Stimulated activated CD4-positive, alpha-beta T cell treated with anti-CD3 and anti-CD28 coated beads, Interleukin-4, amount 100 ng/mL, for 1 hour (primary cell): ENCODE measurements at places on chromosomes 5 and 9.
A peak's percentile ranks its signal among the peaks of the same experiment; 100 is the strongest.

DNA sequence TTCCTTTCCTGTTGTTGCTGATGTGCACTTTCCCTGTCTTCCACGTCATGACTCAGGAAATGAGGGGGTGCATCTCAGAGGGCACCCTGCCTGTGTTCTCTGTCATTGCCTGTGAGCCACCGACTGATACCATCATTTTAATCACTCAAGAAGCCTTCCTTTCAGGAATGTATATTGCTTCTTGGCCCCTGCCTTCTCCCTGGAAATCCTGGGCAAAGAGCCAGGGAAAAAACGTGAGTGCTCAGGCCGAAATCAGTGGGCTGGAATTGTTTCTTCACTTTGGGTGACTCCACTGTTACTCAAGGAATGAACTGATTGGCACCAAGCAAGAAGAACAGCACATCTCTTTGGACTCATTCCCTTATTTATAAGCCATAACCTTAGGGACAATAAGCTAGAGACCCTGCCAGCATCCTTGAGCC lies 126.1 kb downstream of the SNX18 start:
- no peak for DNase-seq

DNA sequence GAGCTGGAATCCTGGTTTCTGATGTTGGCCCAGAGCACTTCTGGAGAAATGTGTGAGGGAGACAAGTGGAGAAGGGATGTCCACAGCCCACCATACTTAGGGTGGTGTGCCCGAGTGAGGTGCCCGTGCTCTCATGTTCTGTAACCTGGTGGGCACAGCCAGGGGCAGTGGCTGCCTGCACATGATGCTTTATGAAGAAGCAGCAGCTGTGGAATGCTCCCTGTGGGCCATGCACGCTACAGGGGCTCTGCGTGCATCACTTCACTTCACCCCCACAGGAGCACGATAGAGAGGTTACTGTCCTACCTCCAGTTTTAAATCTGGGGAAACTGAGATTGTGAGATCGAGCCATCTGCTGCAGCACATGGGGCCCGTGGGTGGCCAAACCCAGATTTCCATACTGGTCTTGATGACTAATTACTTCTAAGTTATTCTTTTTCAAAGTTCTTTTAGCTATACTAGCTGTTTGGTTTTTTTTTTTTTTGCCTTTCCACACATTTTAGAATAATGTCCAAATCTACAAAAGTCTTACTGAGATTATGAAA lies 441.6 kb downstream of the GADD45G start:
- peak; percentile 10 for DNase-seq

DNA sequence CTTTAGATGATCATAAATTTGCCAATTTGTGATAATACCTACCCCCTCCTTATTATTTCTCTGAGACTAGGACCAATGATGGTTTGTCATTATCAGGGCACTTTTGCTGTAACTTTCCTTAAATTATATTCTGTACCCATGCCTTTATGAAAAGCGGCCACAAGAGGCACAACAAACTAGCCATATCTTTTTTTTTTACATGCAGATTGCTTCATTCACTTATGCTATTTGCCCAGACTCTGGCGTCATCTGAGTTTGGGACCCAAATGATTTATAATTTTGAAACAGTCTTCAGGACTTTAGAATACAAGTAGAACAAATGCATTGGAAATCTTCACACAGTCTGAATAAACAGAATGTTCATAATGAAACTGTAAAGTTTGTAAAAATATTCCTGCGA lies 408.1 kb downstream of the MAT2B start:
- DNase-seq = no peak

DNA sequence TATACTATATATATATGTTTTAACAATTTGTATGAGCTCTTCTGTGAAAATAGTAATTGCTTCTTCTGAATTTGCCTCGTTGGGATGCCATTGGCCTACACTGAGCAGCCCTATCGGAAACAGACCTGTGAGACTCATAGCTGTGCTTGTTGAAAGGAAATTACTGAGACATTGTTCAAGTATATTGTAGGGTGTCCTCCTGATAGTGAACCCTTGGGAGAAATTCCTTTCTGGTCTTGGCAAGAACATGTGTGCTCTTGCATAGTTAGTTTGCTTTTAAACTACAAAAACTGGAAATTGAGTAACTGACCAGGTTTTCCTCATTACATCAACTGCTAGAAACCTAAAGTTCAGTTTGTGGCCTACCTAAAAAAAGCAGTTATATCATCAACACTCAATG lies 160.9 kb downstream of the LURAP1L start:
- DNase-seq = no peak

DNA sequence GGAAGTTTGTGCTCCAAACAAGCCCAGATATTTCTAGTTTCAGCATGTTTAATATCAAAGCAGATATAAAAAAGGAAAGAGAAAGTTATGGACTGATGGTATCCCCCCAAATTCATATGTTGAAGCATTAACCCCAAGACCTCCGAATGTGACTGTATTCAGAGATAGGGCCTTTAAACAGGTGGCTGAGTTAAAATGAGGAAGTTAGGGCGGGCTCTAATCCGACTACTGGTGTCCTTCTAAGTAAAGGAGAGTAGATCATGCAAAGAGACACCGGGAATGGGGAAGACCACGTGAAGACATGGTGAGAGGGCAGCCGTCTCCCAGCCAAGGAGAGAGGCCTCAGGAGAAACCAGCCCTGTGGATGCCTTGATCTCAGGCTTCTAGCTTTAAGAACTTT lies 324.1 kb upstream of the KIF2A start:
- DNase-seq = no peak

GRCh38 chr9:89484475-89485404 lies 13.2 kb downstream of the SEMA4D start:
- no peak for DNase-seq

GRCh38 chr9:94717761-94718160 lies 8.7 kb upstream of the AOPEP start:
- no peak for DNase-seq

DNA sequence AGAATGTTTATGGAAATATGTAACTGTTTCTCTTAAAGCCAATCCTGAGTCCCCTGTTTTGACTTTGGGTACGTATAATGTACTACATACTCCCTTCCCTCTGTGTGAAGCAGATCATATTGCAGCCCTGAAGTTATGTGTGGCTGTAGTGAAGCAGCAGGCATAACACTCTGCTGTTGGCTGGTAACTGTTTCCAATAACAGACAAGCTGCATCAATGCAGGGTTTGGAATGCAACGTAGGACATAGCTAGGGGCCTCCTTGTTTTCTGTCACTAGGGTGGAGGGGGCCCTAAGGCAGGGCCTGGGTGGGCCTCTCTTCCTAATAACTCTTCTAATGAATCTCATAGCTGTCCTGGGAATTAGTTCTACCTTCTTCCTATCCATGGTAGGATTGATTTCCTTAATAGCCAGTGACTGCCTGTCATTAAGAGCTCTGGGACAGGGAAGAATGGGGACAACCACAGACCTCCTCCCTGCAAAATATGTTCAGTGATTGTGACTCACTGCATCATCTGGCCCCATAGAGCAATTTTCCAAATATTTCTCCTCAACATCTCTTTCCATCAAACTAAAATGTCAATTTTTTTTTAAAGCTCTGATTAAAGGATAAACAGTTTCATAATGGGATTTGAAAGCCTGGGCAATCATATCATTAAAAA lies 129.6 kb upstream of the HMHB1 start:
- DNase-seq = no peak

DNA sequence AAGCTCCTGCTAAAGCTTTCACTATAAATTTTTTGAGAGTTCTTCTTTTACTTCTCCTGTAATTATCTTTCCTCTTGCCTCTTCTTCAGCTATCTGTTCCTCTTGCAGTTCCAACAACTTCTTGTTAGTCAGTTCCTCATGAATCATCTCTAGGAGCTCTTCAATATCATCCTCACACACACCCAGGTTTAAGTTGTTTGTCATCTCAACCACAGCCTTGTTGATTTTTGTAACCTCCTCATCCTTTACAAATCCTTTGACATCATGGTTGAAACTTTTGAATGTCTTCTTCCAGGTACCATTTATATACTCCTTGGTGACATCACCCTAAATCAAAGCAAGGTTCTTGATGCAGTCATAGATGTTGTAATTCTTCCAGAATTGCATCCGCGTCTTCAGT lies 106.3 kb upstream of the MAMDC2 start:
- no peak for DNase-seq

DNA sequence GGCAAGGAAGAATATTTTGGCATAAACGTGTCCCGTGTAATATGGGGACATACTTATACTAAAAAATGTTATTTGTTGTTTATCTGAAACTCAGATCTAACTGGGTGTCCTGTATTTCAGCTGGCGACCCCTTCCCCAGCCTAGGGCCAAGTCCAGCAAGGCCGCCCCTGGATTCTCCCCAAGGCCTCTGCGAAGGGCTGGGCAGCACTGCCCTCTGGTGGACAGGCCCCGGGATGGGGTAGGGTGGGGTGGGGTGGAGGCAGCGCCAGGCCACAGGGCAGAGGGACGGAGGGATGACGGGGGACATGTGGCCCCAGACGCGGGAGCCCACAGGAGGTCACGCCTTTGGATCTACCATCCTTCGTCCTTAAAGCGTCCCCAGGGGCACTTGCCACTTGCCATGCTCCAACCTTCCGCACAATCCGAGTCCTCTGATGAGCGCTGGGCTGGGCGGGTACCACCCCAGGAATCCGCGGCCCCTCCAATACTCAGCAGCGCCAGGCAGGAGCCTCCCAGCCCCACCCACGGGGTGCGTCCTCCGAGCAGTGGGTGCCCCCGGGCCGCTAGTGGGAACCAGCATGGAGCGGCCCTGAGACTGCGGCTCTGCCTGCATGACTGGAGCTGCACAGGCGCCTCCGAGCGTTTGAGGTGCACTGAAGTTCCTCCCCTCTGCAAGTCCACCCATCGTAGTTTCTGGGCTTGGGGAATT lies 7.1 kb upstream of the AGPAT2 start:
- peak; percentile 30 for DNase-seq

GRCh38 chr5:86644843-86645242 lies 27.1 kb downstream of the COX7C start:
- DNase-seq = no peak

- peak; percentile 31 for DNase-seq
Measured at GRCh38 chr5:175542232-175542965, 64.0 kb downstream of the SFXN1 start.

GRCh38 chr9:121676926-121677325 lies 25.5 kb downstream of the DAB2IP start:
- no peak for DNase-seq

DNA sequence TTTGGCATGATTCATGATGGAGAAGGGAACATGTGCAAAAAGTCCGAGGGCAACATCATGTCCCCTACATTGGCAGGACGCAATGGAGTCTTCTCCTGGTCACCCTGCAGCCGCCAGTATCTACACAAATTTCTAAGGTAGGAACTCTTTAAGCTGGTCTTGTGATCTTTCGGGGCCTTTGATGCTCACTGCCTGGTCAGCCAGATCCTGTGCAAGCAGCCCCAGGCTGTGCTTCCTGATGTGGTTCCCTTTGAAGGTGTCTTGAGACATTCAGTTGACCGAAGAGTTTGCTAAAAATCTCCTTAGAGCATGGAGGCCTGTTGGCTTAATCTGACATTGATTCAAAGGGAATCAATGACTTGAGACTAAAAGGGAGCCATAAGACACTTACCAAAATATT lies 60.0 kb downstream of the ADAMTS16 start:
- no peak for DNase-seq

DNA sequence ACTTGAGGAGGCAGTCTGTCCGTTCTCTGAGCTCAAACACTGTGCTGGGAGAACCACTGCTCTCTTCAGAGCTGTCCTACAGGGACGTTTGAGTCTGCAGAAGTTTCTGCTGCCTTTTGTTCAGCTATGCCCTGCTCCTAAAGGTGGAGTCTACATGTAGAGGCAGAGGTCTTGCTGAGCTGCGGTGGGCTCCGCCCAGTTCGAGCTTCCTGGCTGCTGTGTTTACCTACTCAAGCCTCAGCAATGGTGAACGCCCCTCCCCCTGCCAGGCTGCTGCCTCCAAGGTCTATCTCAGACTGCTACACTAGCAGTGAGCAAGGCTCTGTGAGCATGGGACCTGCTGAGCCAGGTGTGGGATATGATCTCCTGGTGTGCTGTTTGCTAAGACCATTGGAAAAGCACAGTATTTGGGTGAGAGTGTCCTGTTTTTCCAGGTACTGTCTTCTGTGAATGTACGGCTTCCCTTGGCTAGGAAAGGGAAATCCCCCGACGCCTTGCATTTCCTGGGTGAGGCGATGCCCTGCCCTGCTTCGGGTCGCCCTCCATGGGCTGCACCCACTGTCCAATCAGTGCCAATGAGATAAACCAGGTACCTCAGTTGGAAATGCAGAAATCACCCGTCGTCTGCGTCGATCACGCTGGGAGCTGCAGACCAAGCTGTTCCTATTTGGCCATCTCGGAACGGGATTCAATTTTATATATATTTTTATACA lies 58.5 kb downstream of the CNTRL start:
- peak; percentile 59 for DNase-seq

GRCh38 chr9:78122631-78123030 lies 91.0 kb upstream of the GNAQ start:
- no peak for DNase-seq

- DNase-seq = no peak
Measured at GRCh38 chr9:87714819-87715218, 11.1 kb upstream of the CTSL start.

GRCh38 chr9:76013809-76014208 lies 123.3 kb downstream of the PCSK5 start:
- DNase-seq = no peak

GRCh38 chr9:132663117-132663516 lies 6.7 kb downstream of the DDX31 start:
- DNase-seq = no peak

DNA sequence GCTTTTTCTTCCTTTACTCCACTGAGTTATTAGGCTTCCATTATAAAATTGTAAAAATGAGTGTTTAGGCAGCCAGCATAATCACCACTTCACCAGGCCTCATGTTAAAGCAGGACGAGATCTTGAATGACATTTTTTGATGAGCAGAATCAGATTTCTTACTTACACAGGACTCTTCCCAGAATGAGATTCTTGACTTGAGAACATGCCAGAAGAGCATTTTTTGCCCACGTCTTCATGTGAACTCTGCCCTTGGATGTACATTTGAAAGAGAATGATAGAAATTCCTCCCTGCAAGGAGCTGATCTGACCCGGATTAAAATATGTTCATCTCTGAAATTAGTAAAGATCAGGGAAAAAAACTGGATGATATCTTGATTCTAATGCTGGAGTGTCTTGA lies 212.1 kb upstream of the ADRA1B start:
- DNase-seq = no peak

DNA sequence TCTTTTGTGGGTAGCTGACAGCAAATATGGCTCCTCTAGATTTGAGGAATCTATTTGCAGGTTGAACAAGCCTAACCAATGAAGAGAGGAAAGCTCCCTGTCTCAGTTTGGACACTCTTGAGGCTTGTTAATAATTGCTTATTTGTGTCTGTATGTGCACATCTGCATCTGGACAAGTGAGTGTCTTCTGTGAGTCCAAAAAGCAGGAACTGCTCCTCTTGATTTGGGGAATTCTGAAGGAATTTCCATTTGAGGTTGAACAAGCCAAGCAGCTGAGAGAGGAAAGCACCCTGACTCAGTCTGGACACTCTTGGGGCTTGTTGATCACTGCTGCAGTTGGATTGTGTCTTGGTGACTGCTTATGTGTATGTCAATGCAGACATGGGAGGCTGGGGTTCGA lies 211.6 kb downstream of the DTWD2 start:
- DNase-seq = no peak

GRCh38 chr5:102591650-102592049 lies 92.8 kb upstream of the SLCO6A1 start:
- DNase-seq = no peak

- no peak for DNase-seq
Measured at GRCh38 chr9:79257228-79257781, 314.5 kb upstream of the TLE4 start.

- DNase-seq = no peak
Measured at GRCh38 chr9:28234133-28234893, 661.0 kb upstream of the C9orf72 start.

GRCh38 chr5:136199408-136199807 lies 6.4 kb upstream of the SMIM32 start:
- no peak for DNase-seq
